ENCODE measurements at places on chromosomes 16 and 17. TPM values are rescaled to one million over a fixed set of nuclear protein-coding genes. Genes with fewer than 3 reads are reported as not detected.

- no peak for DNase-seq
Observed at GRCh38 chr17:57612202-57613071, 132.7 kb downstream of the CCDC182 start.

Gene VTN
- total RNA-seq = 2.7 TPM

Gene SLC25A10
- 2.9 TPM for total RNA-seq

DNA sequence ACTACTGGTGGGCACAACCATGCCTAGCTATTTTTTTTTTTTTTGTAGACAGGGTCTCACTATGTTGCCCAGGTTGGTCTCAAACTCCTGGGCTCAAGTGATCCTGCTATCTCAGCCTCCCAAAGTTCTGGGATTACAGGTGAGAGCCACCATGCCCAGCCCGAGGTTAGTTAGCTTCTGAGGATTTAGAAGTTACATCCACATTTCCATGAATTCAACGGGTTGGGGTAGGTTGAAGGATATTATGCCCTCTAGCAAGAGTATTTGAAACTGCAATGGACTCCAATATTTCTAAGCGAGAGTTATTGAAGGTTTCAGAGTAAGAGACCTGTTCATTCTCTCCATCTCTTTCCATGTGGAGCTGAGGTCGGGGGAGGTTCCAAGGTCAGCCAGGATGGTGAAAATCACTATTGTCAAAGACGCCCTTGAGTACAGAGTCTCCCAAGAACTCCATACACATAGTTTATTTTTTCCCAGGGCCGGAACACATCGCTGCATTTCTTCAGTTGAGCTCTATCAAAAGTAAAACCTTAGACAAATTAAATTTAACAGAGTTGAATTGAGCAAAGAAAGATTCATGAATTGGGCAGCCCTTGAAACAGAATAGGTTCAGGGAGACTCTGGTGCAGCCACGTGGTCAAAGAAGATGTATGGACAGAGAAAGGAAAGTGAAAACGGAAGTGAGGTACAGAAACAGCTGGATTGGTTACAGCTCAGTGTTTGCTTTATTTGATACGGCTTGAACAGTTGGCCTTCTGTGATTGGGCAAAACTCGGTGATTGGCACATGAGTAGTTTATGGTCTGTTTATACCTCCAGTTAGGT, 19.0 kb upstream of the ITPRIPL2 start:
- no peak for DNase-seq

DNA sequence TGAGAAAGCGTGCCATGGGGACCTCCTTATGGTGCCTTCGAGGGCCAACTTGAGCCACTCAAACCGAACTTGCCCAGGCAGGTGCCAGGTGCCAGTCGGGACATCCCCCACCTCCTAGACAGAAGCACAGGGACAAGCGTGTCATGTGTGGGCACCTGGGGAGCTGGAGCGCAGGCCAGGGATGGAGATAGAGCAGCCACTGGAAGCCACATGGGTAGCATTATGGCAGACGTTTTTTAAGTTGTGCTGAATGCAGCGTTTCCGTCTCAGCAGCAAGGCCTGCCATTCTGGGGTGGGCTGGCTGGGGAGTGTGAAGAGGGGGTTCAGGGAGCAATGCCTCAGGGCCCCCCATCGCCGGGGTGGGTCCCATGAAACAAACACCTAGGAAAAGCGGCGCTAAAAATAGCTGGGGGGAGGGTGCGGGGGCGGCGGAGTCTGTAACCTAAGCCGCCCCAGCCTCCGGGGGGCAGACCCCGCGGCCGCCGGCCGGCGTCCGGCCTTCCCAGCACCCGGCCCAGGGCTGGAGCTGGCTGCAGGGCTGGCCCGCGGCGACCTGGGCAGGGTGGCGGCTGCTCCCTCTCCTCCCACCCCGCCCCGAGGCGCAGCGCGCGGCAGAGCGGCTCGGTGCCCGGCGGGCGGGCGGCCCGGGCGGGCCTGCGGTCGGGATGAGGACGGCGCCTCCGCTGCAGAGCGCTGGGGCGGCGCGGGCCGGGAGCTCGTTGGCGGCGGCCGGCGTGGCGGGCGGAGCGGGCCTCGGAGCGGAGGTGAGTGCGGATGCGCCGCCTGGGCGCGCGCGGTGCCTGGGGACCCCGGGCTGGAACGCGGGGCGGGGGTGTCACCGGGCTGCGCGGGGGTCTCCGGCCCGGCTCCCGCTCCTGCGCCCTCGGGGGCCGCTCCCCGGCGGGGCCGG, at the start of gene ZNF469:
Gene ZNF469, plus strand, starts transcription at position 469 of the 910 bp plus-strand sequence. CDS start 44,512 bp downstream, outside the sequence.
- no peak for DNase-seq

DNA sequence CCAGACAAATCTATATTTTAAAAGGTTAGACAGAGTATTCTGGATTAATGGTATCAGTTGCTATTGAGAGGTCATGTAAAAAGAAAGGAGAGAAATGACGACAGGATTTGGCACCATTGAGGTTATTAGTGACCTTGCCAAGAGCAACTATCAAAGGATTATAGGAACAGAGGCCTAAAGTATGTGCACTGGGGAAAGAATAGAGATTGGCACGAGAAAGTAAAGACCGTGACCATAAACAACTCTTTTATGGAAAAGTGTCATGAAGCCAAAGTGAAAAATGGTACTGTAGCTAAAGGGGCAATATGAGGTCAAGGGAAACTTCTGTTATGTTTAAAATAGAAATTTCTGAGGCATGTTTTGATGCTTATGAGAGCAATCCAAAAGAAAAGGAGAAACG, 115.2 kb upstream of the KIF2B start:
- no peak for DNase-seq

DNA sequence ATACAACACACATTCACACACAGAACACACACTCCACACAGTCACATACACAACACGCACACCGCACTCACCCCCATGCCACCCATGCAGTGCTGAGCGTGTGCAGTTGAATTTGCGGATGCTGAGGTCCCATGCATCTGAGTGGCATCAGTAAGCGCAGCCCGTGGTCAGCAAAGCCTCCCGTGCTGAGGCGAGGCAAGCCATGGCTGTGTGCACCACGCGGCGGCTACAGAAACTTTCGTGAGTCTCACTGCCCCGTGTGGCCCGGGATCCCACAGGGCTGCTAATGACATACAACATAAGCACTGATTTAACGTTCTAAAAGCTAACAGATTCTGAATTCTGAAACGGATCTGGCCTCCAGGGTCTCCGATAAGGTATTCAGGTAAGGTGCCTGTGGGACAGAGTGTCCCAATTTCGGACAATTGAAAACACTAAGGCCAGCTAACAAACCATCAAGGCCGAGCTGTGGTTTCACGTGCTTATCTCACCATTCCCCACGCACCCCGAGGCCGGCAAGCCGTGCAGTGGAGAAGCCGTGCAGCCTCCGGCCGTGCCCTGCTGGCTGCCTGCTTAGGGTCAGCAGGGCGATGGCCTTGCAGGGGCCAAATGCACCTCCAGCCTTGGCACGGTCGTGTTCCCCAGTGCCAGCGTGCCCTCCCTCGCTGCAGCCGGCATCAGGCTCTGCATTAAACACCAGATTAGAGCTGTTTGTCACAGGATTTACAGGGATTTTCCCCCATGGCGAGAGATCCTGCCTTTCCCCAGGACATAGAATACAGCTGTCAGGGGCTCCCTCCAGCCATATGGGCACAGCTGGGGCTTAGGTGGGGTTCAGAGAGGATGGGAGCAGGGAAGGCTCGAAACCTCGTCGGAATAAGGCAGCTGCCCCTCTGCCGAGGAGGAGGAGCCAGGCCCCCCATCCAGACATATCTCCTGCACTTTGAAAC, 191.7 kb downstream of the C16orf95 start:
- DNase-seq = no peak

Gene KRTAP16-1
- not detected for total RNA-seq

GRCh38 chr17:7403727-7403976, 245 bp downstream of the TMEM256 start:
- DNase-seq = no peak

Gene KIF18B
- total RNA-seq = 0.74 TPM

DNA sequence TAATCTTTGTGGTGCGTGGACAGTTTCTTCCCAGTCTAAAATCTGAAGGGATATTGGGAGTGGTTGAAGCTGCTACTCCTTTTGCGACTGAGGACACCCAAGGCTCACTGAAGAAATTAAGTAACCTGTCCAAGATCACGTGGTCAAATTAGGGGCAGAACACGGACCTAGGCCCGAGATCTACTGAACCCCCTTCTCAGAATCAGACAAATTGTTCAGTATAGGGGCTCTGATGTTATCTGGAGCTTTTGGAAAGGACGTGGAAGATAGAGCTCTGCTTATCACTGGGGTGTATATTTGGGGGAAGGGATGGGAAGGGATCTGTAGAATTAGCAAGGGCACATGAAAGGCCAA, 857 bp downstream of the TANGO6 start:
- no peak for DNase-seq

GRCh38 chr17:7437950-7438614, 1.2 kb upstream of the FGF11 start:
- DNase-seq = no peak

Gene DLG4
- total RNA-seq = 23.3 TPM

DNA sequence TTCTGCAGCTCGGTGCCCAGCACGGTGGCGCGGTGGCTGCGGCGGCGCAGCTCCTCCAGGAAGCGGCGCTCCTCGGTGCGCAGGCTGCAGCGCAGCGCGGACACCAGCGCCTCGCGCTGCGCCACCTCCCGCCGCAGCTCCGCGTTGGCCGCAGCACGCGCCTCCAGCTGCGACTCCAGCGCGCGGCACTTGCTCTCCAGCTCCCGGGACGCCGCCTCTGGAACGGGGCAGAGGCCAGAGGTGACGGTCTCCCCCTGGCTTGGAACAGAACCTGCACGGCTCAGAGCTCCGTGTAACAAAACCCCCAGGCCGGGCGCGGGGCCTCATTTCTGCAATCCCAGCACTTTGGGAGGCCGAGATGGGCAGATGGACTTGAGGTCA, 13.2 kb upstream of the CLUH start:
- DNase-seq = no peak

- DNase-seq = no peak
Observed at GRCh38 chr16:27161398-27161797, 41.9 kb upstream of the KDM8 start.

Measured in vagina (tissue), 2 donors.